Right ventricle myocardium inferior (tissue), 1 donor: ENCODE measurements at places on chromosomes 2 and 18. TPM values are rescaled to one million over a fixed set of nuclear protein-coding genes. Genes with fewer than 3 reads are reported as not detected.

The RANBP2 gene
- 48.7 TPM for total RNA-seq

The RNPEPL1 gene
- total RNA-seq: 98.4 TPM

The COL6A3 gene
- total RNA-seq: 84.5 TPM

The DOCK10 gene
- total RNA-seq: 2.3 TPM

The SERPINB10 gene
- not detected for total RNA-seq

The ZAP70 gene
- 1.6 TPM for total RNA-seq

The GPR35 gene
- total RNA-seq: 2.2 TPM

The DGUOK gene
- 17.9 TPM for total RNA-seq

The TXNDC2 gene
- not detected for total RNA-seq

- DNase-seq: no peak
These were observed 63.1 kb downstream of the CAB39 start for GRCh38 chr2:230775737-230776136.

- no peak for DNase-seq
These were observed 22.4 kb downstream of the COLEC11 start for GRCh38 chr2:3617198-3617890.

DNA sequence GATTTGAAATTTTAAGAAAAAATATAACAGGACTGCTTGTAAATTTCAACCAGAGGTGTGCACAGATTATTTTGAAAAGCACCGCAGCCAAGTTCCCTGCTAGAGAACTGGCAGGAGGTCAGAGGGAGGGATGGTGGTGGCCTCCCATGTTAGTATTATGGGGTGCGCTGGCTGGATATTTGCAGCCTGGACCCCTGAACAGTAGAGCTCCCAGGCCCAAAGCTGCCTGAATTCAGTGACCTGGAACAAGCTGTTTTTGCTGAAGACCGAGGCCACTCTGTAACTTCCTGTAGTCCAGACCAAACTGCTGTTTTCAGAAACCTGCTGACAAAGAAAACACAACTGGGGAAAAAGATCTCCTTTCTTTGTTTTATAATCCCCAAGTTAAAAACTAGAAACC lies 314.3 kb downstream of the TNS1 start:
- no peak for DNase-seq

- no peak for DNase-seq
These were observed 201.5 kb upstream of the ZSWIM2 start for GRCh38 chr2:187050409-187050998.

- DNase-seq: no peak
These were observed 9.5 kb downstream of the ITGA6 start for GRCh38 chr2:172436889-172437288.

DNA sequence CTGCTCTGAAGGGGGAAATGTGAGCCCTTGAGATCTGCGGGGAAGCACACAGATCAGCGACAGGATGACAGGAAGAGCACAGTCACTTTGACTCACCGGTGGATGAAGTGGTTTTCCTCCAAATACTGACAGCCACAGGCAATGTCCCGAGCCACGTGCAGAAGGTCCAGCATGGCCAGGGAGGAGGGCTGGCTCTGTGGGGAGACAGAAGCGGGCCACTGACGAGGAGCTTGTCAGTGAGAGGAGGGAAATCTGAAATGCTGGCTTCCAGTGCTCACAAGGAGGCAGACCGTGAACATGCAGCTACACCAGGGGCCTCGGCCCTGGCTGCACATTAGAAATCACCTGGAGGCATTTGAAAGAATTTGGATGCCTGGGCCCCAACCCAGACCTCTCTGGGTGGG lies 98.7 kb downstream of the CLIP4 start:
- DNase-seq: no peak

DNA sequence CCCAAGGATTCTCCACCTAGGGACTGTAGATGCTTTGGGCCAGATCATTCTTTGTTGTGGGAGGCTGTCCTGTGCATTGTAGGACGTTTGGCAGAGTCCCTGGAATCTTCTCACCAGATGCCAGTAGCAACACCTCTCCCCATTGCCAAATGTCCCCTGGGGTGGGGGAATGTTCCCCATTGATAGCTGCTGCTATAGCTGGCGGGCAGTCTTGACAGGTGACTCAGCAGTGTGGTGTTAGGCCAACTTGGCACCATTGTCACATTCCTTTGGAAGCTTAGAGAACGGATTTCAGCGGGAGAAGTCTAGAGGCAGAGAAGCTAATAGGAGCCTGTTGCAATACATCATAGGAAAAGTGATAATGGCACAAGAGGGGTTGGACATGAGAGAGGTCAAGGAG lies 495.7 kb upstream of the SMIM21 start:
- peak; percentile 78 for DNase-seq

- no peak for DNase-seq
These were observed 135.5 kb downstream of the NAPG start for GRCh38 chr18:10661317-10661716.

DNA sequence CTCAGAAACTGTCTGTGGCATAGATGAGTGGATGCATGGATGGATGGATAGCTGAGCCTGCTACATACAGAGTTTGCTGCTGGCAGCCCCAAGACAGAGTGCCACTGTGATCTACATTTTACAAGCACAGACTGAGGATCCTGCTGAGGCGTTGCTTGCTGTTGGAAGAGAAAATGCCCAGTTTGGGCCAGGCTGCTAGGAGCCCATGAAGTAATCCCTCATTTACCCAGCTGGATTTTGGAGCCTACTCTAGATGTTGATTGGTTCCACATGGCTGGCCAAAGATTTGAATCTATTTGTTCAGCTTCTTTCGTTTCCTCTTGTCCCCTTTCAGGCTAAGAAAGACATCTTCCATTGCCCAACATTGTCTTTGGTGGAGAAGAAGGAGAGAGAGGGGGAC lies 261.3 kb downstream of the CLIP4 start:
- DNase-seq: no peak

DNA sequence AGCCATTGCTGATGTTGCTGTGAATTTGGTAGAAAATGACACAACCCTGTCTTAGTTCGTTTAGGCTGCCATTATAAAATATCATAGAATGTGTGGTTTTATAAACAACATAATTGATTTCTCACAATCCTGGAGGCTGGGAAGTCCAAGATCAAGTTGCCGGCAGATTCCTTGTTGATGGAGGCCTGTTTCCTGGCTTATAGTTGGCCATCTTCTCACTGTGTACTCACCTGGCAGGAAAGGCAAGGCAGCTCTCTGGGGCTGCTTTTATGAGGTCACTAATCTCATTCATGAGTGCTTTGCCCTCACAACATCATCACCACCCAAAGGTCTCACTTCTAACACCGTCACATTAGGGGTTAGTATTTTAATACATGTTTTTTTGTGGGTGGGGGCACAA lies 58.4 kb downstream of the PHLPP1 start:
- DNase-seq: no peak

DNA sequence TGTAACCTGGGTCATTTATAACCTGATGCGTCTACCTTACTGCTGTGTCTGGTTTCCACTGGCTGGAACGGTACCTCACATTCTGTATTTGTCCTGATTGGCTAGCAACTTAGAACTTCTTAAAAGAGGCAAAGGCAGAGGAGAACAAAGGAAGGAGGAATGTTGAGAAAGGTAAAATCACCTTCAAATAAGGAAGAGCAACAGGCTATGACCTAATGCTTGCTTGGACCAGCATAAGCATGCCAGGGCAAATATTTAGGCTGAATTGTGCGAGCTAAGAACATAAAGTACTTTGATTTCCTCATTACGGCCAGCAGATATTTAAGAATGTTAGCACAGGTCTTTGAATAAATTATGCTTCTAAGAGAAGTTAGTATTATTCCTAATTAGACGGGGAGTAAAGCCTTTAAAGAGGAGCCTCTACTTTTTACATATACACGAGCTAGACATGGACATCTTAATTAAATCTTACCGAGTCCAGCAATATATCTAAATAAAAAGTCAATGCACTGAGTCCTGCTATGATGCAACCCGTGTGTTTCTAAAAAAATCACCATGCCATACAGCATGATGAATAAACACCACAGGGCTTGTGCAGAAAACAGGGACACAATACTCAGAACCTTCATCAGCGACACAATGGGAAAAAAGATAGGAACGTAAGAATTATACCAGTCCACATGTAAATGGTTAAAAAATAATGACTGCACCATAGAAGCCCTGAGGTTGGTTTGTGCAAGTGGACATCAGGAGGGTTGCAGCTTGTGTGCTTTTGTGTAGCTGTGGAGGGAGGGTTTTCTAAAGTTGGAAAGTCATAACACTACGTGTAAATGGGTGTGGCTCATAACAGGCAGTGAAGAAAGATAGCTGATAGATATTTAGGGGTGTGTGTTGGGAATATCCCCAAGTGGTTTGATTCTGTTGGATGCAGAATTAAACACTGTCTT lies 14.2 kb downstream of the SEPTIN2 start:
- no peak for DNase-seq

DNA sequence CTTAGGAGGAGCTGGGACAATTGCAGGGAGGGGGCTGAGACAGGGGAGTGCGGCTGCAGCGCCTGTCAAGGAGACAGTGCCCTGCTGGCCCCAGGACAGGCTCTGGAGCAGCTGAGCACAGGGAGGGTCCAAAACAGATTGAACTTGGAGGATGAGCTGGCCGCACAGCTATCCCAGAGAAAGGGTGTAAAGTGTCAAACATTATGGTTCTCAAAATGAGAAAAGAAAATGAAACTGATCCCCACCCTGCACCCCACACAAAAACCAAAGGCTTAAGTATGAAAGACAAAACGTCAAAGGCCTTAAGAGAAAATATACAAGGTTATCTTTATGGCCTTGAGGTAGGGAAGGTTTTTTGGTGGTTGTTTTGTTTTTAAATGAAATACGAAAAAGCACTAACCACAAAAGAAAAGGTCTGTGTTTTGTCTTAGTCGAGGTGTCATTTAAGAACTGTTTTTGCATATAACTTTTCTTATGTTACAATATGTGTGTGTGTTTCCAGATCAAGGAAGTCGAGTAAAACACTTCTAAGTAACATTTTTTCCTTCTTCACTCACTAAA lies 111.8 kb downstream of the HDAC4 start:
- DNase-seq: peak; percentile 50

GRCh38 chr2:205130111-205130829 lies 552.0 kb upstream of the NRP2 start:
- DNase-seq: no peak

GRCh38 chr2:149799013-149799705 lies 211.6 kb upstream of the MMADHC start:
- no peak for DNase-seq

DNA sequence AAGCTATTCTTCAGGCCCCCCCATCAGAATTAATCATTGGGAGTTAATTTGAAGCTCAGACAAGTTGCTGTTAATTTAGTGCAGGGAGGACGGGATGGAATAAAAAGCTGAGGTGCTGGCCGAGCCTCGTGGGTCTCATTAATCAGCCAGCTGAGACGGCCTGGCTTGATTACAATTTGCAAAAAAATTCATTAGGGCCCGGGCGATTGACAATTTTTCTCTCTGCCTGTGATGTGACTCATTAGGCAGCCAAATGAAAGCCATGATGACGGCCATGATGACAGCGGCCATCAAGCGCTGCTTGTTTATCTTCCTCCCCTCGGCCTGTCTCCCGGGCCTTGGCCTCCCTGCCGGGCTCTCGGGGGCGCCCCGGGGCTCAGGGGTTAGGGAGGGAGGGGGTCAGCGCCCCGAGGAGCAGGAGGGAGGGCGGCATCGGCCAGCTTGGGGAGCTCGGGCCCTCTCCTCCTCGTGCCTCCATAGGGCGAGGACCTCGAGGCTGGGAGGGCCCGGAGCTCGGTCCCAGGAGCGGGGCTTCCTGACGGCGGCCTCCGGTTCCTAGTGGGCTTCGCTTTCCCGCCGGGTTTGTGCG lies 5.2 kb downstream of the GBX2 start:
- DNase-seq: no peak

- no peak for DNase-seq
These were observed 71.9 kb upstream of the NRP2 start for GRCh38 chr2:205610437-205610836.

GRCh38 chr2:119229716-119230115 lies 6.1 kb downstream of the STEAP3 start:
- DNase-seq: no peak

- no peak for DNase-seq
These were observed 21.9 kb downstream of the TRABD2A start for GRCh38 chr2:84858937-84859336.

GRCh38 chr2:118838741-118839455 lies 8.6 kb downstream of the EN1 start:
- no peak for DNase-seq

DNA sequence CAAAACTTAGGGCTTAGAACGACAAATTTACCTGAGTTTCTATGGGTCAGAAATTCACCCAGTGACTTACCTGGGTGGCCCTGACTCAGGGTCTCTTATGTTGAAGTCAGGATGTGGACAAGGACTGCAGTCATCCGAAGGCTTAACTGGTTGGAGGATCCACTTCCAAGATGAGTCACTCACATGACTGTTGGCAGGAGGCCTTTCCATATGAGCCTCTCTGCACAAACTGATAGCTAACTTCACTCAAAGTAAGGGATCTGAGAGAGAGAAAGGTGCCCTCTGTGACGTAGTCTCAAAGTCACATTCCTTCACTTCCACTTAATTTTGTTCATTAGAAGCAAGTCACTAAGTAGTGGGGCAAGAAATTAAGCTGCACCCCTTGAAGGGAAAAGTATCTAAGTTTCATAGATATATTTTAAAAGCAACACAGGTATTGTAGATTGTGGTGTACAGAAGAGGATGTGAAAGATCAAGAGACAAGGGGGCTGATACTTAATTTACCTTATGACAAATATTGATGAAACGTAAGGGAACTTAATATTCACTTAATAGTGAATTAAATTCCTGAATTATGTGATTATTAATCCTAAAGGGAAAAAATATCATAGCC lies 48.4 kb downstream of the TANK start:
- DNase-seq: no peak

DNA sequence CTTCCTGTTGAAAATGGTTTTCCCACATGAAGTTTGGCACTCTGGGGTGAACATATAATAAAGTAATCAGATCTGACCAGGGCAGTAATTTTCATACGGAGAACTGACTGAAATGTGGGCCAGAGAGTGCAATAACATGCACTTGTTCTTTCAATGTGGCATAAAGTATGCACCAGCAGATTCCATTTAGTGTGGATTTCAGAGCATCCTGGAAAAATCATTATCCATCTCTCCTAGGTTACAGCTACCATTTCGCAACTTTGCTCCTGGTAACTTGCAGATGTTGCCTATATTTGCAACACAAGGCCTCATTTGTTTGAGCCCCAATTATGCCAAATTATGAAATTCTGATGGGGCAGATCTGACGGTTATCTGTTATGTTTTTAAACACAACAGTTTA lies 55.4 kb downstream of the COLEC12 start:
- DNase-seq: no peak

DNA sequence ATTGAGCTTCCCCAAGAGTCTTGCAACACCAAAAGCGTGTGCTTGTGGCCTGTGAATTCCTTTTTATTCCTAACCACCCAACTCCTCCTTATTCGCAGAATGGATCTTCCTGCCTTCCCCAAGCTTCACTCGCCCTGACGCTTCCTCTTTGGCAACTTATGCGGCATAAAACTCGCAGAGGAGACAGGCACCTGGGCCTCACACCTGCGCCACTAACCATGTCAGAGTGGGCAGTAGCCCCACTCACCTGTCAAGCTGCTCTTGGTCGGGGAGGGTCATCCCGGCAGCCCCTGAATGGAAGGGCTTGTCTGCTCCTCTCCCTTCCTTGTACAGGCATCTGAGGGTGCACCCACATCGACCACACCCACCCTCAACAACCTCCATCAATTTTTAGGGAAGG lies 106.9 kb upstream of the GPC1 start:
- no peak for DNase-seq

GRCh38 chr2:109331896-109332848 lies 203.2 kb downstream of the SH3RF3 start:
- peak; percentile 89 for DNase-seq

GRCh38 chr2:133837441-133838094 lies 269.3 kb upstream of the NCKAP5 start:
- DNase-seq: no peak

GRCh38 chr2:237262838-237263771 lies 150.9 kb downstream of the COL6A3 start:
- no peak for DNase-seq
